ENCODE measurements at places on chromosomes 7 and 10.

- no peak for DNase-seq
Observed at GRCh38 chr10:35409094-35409582, 72.8 kb downstream of the CCNY start.

DNA sequence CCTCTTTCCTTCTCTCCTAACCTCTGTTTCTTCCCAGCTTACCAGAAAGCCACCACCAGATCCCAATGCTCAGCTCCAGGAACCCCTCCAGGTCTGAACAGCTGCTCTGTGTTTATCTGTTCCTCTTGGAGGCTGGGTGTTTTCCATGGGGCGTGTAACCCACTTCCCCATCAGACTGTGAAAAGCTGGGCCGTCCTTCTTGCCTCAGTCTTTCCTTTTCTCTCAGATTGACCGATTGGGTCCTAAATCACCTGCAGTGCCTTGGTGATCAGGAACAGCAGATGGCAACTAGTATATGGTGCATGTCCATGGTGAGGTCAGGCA, 4.8 kb downstream of the SH3PXD2A start:
- DNase-seq: no peak

DNA sequence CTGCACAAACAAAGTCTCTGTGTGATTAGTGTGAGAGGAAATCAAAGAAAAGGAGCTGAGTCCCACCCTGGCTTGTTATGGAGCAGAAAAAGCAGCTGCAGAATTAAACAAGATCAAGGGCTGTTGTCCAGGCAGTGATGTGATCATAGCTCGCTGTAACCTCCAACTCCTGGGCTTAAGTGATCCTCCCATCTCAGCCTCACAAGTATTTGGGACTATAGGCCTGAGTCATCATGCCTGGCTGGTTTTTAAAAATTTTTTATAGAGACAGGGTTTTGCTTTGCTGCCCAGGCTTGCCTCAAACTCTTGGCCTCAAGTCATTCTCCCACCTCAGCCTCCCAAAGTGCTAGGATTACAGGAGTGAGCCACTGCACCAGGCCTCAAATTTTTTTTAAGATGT, 88.9 kb downstream of the IPMK start:
- DNase-seq: no peak

DNA sequence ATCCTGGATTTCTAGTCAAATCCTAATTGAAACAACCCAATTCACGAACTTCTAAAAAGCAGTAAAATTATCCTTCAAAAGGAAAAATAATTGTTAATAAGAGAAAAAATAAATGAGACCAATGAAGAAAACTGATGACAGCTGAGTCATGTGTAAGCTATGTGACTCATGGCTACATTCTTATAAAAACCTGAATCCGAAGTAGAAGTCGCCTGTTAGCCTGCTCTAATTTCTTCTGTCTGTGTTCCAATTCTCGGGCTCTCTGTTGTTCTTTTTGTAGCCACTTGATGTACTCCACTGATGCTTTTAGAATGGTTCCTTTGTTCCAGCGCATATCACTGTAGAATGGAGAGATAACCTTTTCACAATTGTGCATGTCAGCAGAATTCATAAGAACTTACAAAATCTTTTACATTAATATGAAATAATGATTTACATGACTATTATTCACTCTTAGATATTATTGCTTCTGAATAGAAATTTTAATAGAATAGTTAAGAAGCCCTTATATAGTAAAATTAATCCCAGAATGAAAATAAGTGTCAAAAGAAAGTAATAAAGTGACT, 88.8 kb downstream of the TFEC start:
- DNase-seq: peak; percentile 6

GRCh38 chr10:73054286-73054685, 42.4 kb downstream of the P4HA1 start:
- no peak for DNase-seq

GRCh38 chr7:76310102-76310957, 7.9 kb downstream of the HSPB1 start:
- DNase-seq: no peak

GRCh38 chr10:62559481-62560200, 185.5 kb downstream of the ZNF365 start:
- no peak for DNase-seq

DNA sequence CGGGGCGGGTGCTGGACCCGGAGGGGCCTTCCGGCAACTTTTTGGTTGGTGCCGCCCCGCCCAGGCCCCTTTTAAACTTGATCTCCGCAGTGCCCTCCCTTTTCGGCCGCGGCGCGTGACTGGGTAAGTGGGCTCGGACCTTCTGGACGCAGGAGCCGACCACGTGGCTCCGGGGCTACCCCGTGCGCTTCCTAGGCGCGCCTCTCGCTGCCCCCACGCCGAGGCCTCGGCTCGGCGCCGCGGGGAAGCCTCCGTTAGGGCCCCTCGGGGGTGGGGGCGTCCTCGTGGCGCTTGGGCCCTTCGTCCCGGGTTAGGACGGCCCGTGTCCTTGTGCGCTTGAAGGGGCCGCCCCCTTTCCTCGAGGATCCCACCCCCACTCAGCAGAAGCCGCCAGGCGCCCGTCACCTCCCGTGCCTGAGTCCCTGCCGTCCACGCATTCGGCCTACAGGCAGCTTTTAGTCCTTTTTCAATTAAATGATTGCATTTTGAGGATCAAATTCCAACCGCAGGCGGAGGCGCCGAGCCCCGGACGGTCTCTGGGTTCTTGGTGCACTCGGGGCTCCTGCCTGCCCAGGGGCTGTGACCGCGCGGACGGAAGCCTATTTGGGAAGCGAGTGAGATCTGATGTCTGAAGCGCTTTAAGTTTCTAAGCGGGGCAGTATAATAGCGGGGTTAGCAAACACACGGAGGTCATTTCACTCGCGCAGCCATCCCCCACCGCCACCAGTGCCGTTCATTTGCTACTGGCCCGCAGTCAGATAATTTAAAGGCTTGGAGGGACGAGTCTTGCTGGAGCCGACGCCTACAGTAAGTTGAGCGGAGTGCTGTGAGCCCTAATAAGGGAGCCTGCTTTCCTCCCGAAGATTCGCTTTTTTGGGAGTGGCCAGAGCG, 31.8 kb upstream of the TOMM7 start:
- peak; percentile 92 for DNase-seq

GRCh38 chr10:48901319-48901718, 38.3 kb downstream of the LRRC18 start:
- no peak for DNase-seq

- peak; percentile 53 for DNase-seq
Observed at GRCh38 chr10:79066411-79067240, 2.1 kb upstream of the ZMIZ1 start.

- no peak for DNase-seq
Observed at GRCh38 chr7:127844165-127844564, 187.1 kb downstream of the LRRC4 start.

Measured in GM23338 (cell line).